ENCODE measurements at places on chromosomes 16 and 17.

- DNase-seq = no peak
These were observed 13.8 kb upstream of the SP6 start for GRCh38 chr17:47864791-47865216.

DNA sequence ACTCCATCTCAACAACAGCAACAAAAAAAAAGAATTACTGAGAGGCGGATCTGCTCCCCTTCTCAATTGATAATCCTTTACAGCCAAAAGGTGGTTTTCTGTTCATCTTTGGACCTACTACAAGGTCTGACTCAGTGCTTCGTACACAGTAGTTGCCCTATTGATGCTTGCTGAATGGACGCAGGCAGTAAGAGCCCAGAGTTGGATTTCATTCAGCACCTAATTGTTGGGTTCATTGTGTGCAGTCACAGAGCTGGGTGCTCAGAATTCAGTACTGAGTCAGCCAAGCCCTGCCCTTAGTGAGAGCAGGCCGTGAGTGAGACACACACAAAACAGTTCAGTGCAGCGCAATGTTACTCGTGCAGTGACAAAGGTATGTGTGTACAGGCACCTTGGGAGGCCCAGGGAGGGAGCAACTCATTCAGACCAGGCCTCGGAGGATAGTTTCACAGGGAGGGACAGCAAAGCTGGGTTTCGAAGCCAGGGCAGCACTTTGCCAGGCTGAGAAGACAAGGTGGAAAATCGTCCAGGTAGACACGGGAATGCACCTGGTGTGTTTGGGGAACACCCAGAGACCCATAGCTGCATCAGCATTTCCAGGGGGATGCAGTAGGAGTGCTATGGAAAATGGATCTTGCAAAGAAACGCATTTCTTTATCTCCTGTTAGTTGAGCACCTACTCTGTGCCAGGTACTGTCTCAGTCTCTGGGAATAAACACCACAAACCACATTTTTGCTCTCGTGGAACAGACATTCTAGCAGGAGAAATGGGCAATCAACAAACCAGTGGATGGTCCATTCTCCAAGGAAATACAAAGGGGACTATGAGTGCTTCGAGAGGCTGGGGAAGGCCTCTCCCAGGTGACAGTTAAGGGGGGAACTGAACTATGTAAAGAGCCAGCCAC is 18.1 kb upstream of the KRT17 start:
- DNase-seq = no peak

DNA sequence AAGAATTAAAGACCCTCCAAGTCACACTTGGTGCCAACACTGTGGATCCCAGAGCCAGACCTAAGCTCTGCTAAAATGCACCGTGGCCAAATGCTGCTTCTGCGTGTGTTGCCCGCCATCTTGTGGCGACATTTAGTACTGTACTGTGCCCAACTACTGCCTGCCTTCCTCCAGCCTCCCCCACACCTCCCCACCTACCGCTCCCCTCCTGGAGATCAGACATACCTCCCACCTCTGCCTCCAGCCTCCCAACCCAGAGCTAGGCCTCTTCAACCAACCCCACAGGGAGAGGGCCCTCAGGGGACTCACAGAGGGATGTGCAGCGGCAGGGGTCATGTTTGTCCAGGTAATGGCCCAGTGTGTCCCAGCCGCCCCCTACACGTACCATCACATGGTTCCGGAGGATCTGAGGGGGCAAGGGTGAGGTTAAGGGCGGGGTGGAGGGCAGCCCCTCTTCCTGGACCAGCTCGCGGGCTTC is 5.5 kb downstream of the GAS2L2 start:
- peak; percentile 15 for DNase-seq

GRCh38 chr17:57186226-57187019 is 69.9 kb upstream of the MSI2 start:
- DNase-seq = no peak

DNA sequence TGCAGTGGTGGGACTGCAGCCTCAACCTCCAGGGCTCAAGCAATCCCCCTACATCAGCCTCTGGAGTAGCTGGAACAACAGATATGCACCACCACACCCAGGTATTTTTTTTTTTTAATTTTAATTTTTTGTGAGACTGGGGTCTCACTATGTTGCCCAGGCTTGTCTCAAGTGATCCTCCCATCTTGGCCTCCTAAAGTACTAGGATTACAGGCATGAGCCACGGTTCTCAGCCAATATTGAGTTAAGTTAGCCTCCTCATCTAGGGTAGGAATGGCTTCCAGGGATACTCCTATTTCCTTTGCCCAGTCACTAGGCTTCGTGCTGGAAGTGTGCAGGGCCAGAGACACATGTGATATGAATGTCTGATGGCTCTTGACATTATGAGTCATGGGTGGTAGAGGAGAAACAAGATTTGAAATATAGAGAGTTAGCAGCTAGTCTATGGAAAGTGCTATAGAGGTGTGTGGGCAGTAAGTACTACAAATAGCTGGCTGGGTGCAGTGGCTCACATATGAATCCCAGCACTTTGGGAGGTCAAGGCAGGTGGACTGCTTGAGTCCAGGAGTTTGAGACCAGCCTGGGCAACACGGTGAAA is 8.0 kb upstream of the HES7 start:
- DNase-seq = no peak
